Trophoblast cell (in vitro differentiated cells and primary cell): ENCODE measurements at places on chromosomes 4 and X.

DNA sequence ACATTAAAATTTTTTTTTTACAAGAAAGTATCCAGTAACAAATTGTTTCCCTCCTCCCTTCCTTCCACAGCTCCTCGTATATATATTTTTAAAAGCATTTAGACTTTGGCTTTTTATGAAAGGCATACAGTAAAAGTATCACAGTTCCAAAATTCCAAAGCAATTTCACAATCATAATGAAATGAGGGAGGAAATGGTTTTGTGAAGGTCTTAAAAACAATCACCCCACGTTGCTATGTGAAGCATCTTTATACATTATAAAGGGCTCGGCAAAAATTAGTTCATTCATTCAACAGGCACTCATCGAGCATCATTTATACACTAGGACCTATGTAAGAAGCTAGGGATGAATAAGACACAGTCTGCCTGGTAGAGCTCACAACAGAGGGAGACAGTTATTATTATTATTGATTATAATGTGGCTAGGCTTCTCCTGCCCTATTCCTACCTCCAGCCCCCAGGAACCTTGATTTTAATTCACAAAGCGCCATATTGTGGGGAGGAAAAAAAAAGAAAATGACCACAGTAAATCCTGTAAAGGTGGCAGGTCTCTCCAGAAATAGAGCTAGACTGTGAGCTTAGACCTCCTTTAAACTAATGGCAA is 239.9 kb downstream of the MAML3 start:
- no peak for DNase-seq

GRCh38 chr4:174702979-174703478 is 126.0 kb downstream of the GLRA3 start:
- no peak for DNase-seq

DNA sequence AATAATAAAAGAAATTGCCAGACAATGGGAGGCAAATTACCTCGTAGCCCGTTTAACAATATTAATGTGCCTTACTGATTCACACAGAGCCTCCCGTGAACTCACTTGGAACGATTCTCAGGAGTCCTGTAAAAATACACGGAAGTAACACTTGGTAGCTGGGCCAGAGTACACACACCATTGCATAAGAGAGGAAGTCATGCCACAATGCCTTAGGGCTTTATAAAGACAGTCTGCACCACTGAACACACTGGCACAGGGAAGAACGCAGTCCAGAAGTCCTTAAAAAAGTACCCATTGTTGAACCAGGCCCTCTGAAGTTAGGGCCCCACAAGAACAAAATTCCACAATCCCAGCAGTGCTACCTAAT is 15.1 kb downstream of the SLC2A9 start:
- peak; percentile 17 for DNase-seq

DNA sequence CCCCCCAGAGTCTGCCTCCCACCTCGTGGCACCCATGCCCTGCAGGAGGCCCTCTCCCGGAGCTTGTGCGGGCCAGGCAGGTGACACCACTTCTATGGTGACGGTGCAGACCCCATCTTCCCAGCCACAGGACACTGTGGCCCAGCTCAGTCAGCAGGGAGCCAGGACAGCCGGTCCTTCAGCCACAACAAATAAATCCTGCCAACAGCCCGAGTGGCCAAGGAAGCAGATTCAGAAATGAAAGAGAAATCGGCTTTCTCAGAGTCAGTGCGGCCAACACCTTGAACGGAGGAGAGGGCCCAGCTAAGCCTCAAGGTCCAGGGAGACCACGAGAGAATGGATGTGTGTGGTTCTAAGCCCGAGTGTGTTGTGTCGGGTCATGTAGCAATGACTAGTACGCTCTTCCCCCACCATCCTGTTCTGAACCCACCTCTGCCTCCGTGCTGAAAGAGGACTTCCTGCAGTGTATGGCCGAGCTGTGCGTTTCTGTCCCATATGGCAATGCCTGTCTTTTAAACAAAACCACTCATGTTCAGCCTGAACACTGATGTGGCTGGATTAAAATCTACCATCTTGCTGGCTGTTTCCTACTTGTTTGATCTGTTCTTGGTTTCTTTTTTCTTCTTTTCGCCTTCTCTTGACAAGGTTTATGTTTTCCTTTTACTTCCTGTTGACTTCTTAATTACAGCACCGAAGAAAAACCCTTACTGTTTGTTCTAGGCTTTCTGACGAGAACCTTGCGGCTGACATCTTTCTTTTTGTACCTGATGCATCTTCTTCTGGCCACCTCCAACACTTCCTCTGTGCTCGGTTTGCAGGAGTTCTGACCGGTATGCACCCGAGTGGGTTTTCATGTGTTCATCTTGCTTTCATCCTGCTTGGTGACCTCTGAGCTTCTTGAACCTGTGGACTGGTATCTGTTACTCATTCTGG is 53.1 kb downstream of the GAK start:
- no peak for DNase-seq

- no peak for DNase-seq
These were observed 16.3 kb upstream of the MAML3 start for GRCh38 chr4:140170299-140170698.

GRCh38 chrX:19889582-19890342 is 2.4 kb upstream of the SH3KBP1 start:
- peak; percentile 92 for DNase-seq

- peak; percentile 55 for DNase-seq
These were observed 62.9 kb downstream of the MAOA start for GRCh38 chrX:43718956-43719355.

DNA sequence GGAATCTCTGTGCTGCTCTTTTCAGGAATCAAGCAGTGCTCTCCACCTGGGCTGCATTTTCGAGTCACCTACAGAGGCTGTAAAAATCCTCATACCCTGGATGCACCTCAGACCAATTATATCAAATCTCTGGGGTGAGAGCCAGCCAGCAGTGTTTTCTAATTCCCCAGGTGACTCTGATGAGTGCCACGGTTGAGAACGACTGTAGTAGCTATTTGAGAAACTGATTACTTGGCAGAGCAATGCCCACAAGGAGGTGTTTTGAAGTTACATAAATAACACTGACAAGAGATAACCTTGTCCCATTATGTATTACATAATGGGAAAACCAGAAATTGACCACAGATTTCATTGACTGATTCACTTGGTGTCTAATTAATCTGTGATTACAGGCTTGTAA is 46.8 kb downstream of the CLCN4 start:
- no peak for DNase-seq

- DNase-seq, result no peak
These were observed 97.7 kb downstream of the MAMLD1 start for GRCh38 chrX:150460781-150461180.

GRCh38 chr4:90845777-90846176 is 718.6 kb downstream of the CCSER1 start:
- no peak for DNase-seq

DNA sequence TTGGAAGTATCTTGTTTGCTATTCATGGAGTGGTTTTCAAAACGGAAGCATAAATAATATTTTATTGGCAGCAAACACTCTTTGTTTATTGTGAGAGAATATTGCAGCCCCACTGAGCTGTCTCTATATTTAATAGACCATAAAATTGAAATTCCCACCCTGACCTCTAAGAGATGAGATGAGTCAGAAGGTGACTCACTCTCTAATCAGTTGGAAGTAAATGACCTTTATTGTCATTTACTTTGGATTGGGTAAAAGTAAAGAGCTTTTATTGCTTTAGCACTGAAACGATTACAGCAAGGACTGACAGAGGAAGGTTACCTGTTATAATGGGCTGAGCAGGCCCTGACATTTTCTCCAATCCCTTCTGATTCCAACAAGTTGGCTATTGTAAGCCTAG is 55.0 kb downstream of the SYTL5 start:
- no peak for DNase-seq

- DNase-seq, result peak; percentile 53
These were observed 25.2 kb upstream of the ANAPC4 start for GRCh38 chr4:25351777-25352416.

GRCh38 chr4:76088719-76089118 is 14.2 kb downstream of the ART3 start:
- DNase-seq, result no peak

DNA sequence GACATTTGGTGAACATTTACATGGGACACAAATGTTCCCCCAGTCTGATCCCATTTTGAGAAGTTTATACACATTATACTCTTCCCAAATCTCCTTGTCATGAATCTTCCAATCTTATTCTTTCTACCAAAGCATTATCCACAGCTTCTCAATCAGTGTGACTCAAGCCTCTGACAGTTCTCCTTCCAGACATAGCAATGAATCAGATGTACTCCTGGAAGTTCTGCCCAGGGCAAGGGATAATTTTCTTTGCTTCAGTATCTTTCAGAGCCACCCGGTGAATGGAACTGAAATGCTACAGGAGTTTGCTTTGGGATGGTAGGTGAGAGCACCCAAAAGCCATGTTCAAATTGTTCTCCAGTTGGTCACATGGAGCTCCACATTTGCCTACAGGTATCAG is 145.5 kb downstream of the ANXA5 start:
- DNase-seq, result peak; percentile 6

- DNase-seq, result no peak
These were observed 92.7 kb downstream of the SHISA3 start for GRCh38 chr4:42490015-42490414.

- no peak for DNase-seq
These were observed 130.6 kb downstream of the IL1RAPL1 start for GRCh38 chrX:28717864-28718263.

DNA sequence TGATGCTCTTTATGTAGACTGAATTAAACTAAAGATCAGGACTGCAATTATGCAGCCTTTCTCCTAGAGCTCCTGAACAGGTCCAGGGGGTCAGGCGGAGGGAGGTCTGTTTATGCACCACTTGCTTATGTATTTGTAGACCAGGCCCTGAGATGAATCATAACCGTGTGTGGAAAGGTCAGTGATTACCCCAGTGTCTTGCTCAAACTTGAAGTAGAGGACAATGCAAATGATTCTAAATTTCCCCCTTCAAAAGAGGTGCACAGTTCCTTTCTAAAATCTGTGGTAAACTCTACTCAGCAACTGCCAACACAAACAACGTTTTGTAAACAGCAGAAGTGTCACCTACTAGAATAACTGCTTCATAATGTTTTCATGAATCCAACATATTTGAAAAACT is 13.0 kb upstream of the TBC1D9 start:
- no peak for DNase-seq

- DNase-seq, result no peak
These were observed 87.7 kb upstream of the SRD5A3 start for GRCh38 chr4:55258152-55258865.

DNA sequence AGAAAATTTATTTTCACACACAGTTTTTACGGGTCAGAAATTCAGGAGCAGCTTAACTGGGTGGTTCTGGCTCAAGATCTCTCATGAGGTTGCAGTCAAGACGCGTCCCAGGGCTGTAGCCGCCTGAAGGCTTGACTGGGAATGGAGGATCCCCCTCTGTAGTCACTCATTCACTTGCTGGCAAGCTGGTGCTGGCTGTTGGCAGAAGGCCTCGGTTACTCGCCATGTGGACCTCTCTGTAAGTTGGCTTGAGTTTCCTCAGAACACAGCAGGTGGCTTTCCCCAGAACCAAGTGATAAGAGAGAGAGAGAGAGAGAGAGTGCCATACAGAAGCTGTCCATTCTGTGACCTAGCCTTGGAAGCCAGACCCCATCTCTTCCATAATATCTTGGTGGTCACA is 132.8 kb downstream of the DCLK2 start:
- no peak for DNase-seq
